Muscle of arm (tissue), 14 donors: ENCODE measurements at places on chromosomes 2 and 18.

- DNase-seq: no peak
Measured at GRCh38 chr2:125264453-125264852, 1239.4 kb downstream of the CNTNAP5 start.

GRCh38 chr2:65742977-65743376 is 310.6 kb upstream of the SPRED2 start:
- DNase-seq: no peak

DNA sequence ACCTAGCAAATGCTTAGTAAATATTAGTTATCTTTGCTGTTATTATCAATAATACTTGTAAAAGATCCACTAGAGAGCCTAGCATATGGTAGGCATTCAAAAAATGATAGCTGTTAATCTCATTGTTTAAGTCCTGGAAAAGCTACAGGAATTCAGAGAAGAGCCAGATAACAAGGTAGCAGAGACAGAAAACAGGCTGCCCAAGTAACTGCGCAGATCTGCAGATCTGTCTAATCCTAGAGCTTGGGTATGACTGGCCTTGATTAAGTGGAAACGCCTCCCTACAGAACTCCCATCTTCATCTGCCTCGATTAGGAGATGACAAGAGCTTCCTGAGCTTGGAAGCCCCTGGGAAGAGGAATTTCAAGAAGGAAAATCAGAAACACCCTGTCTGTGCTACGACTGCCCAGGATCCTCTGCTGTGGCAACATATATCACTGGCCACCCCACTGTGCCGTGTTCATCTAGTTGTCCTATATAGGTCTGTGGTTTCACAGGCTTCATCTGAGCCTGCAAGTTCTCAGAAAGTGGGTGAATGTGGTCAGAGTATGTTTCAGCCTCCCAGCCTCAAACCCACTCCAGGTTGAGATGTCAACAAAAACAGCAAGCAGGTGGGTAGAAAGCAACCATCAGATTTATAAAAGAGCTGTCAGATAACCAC is 151.5 kb upstream of the PKDCC start:
- no peak for DNase-seq

DNA sequence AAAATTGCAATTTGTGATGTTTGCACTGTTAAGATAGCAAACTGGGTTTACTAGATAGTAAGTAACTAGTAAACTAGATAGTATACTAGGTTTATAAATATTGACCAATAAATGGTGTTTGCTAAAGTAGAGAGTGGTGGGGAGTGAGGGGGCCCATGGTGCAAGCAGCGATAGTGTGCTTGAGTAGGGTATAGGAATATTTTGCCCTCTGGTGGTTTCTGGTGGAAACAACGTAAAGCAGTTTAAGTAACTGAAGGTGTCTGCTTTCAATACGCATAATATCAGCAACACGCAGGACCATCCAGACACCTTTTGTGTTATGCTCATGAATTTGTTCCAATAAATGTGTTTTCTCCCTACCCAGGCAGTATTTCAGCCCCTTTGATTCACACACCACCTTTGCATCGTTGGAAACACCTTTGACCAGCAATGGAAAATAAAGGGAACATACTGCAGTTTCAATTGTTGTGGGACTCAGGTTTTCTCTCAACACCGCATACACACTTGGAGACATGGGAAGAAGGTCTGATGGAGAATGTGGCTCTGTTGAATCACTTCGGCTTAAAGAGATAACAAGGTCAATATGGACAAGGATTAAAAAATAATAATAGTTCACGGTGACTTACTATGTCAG is 16.7 kb upstream of the STAT1 start:
- DNase-seq: no peak

- no peak for DNase-seq
Measured at GRCh38 chr18:76521417-76522121, 26.5 kb upstream of the ZNF516 start.

- no peak for DNase-seq
Measured at GRCh38 chr2:223841436-223842190, 4.2 kb upstream of the AP1S3 start.

- DNase-seq: no peak
Measured at GRCh38 chr2:171297956-171298355, 135.8 kb downstream of the METTL8 start.
